ENCODE measurements at places on chromosomes 7 and 10.
A peak's percentile ranks its signal among the peaks of the same experiment; 100 is the strongest.

- DNase-seq = no peak
Measured at GRCh38 chr7:82091126-82091684, 321.4 kb upstream of the HGF start.

DNA sequence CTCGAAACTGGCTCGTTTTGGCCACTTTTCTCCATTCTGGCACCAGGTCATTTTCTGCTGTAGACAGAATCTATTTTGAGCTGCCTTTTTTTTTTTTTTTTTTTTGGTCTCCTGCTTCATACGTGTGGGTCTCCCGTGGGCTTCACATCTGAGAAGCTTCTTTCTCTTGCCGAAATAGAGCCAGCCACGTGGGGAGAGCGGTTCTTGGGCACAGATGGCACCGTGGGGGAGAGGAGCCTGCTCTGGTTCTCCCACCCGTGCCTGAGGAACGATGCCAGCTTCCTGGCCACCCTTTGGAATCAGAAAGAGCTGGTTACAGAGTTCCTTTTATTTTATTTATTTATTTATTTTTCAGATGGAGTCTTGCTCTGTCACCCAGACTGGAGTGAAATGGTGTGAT lies 48.7 kb upstream of the OCM2 start:
- DNase-seq = no peak

DNA sequence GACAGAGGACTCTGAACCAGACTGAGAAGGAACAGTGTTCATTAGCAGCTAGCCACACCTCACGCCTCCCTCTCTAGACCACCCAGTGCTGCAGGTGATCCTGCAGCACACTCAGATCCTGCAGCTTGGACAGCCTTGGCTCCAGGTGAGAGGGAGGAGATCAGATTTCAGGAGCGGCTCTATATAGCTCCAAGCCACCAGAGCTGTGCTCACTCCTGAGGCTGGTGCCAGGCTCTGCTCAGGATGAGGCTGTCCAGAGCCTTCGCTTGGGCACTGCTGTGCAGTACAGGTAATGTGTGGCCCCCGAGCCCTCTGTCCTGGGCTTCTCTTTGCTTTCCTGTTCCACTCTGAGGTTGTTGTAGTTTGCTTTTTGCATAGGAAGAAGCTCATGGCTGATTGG lies 42.4 kb downstream of the C10orf120 start:
- DNase-seq = no peak

DNA sequence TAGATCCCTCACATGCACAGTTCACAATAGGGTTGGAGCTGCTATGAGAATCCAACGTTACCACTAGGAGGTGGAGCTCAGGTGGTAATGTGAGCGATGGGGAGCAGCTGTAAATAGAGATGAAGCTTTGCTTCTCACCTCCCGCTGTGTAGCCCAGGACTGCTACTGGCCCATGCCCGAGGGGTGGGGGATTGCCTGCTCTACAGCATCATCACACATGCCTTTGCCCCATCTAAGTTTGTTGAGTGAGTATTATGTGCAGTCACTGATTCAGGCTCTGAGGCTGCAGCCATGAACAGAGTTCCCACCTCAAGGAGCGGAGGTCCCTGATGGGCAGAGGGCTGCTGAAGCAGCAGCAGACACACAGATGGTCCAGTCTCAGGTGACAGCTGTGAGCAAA lies 94.1 kb downstream of the CHST15 start:
- no peak for DNase-seq

GRCh38 chr7:106752367-106752766 lies 91.4 kb upstream of the CCDC71L start:
- DNase-seq = no peak

DNA sequence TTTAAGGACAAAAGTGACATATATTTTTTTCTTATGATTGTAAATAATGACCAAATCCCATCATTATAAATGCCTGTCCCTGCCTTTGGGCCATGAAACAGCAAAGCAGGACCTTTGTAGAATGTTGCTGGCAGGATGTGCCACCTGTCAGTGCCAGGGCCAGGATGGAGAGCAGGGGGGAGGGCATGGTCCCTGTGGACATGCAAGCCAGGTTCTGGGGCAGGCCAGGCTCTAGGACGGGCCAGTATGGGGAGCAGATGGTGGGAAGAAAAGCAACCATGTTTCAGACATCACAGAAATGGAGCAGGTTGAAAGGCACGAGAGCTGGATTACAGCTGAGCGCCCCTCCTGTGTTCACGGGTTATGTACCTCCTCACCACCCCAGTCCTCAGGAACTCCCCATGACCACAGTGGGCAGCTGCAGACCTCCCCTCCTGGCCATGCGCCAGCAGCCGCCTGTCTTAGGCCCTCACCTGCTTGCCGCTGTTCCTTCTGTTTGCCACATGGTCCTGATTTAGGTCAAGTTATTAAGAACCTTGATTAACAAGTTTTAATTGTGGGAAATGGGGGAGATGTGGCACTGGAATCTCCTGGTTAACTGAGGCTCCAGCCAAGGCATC lies 210.4 kb downstream of the PAXIP1 start:
- DNase-seq = no peak

GRCh38 chr10:71982269-71983178 lies 18.3 kb downstream of the CHST3 start:
- DNase-seq = no peak

GRCh38 chr10:121073728-121074127 lies 222.6 kb downstream of the WDR11 start:
- DNase-seq = no peak

GRCh38 chr10:80611481-80612185 lies 73.9 kb downstream of the SH2D4B start:
- DNase-seq = no peak

GRCh38 chr10:34716234-34716633 lies 98.9 kb downstream of the PARD3 start:
- no peak for DNase-seq

GRCh38 chr10:62073429-62073828 lies 171.9 kb downstream of the ARID5B start:
- DNase-seq = no peak

DNA sequence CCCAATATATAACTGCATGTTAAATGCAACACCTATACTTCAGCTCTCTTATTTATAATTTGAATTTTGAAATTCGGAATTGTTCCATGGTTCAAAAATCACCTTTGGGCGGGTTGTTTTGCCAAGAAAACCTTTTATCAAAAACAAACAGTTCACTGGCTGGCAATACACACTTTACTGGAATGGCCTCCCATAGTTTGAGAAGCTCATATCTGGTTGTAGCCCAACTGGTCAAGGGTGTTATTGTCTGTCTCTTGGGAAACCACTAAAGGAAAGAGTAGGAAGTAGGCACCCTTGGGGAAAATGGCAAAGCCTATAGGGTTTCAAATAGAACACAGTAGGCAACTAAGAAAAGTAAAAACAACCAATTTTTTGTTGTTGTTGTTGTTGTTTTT lies 117.9 kb downstream of the HIPK2 start:
- DNase-seq = no peak

DNA sequence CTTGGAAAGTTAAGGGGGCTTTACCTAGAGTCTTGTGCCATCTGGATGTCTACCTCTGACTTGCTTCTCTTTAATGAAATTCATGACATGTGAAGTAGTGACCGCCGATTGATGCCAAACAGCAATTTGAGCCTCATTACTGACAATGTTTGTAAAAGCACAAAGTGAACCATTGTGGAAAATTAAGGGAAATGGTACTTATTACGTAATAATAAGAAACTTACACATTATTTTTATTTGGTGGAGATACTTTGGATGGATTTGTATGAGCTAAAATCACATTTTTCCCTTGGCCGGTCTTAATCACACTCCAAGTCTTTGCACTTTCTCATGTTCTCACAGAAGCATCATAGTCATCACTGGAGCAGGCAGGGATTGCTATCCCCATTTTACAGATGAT lies 265.1 kb upstream of the KLF6 start:
- no peak for DNase-seq

- DNase-seq = no peak
Measured at GRCh38 chr7:115933471-115933870, 97.1 kb downstream of the TFEC start.

GRCh38 chr10:92074126-92074887 lies 150.7 kb downstream of the BTAF1 start:
- DNase-seq = peak; percentile 37

- no peak for DNase-seq
Measured at GRCh38 chr7:110803602-110804143, 287.3 kb upstream of the LRRN3 start.

GRCh38 chr7:87218796-87219544 lies 562 bp downstream of the TMEM243 start:
- peak; percentile 46 for DNase-seq

DNA sequence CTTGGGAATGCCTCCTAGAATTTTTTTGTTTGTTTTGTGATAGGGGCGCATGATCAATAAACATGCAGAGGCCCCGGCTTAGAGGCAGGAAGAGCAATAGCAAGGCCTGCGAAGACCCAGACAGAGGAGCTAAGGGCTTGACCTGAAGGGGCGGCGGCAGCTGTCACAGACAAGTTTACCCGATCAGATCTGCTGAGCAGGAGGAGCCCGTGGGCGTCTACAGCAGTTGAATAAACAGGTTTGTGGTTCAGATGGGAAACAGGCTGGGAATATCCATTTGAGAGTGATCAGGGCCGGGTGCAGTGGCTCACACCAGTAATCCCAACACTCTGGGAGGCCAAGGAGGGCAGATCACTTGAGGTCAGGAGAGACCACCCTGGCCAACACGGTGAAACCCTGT lies 126.0 kb upstream of the CALN1 start:
- DNase-seq = no peak

DNA sequence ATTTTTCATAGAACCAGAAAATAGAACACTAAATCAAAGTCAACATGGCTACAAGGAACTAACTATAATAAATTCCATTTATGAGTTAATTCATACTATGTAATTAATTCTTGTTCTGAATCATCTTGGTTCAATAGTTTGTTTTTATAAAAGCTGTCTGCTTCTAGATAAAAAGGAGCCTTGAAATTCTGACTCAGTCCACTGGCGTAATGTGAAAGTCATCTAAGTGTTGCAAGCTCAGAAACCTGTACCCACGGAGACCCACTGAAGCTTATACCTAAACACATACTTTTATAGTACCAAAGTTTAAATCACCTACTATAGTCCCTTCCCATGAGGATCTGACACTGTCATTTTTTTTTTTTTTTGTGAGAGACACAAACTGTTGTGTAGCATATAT lies 489.4 kb downstream of the SEMA3D start:
- DNase-seq = peak; percentile 94

- DNase-seq = no peak
Measured at GRCh38 chr10:3353235-3353634, 180.7 kb upstream of the PITRM1 start.

GRCh38 chr7:20114468-20114867 lies 102.7 kb downstream of the MACC1 start:
- no peak for DNase-seq

DNA sequence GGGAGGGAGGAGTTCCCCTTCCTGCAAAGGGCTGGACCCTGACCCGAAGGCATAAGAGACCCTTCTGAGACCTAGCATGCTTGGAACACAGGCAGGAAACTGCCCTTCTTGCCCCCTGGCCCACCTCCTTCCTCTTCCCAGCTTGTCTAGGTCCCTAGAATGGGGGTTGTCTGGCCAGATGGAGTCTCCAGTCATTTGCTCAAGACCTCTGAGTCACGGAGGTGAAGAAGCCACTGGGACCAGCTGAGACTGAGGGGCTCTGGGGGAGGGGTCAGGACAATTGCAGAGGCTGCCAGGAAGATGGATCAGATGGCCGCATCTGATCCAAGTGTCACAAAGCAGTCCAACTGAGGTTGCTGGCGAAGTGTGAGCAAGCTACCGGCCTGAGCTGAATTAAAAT lies 46.2 kb downstream of the COL13A1 start:
- no peak for DNase-seq

DNA sequence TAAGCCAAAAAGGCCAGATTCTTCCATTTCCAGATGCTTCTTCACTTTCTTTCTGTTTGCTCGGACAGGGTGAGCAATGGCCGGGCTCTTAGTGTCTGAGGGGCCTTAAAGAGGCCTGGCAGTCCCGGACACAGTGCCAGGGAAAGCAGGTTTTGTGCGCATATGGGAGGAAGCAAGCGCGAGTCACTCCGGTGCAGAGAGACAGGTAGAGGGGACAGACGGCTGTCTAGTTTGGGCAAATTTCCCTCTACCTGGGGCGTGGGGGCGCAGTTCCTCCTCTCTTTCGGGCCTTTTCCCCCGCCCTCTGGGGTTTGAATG lies 4.7 kb downstream of the NEUROD6 start:
- no peak for DNase-seq

GRCh38 chr7:145252031-145252430 lies 416.2 kb upstream of the TPK1 start:
- peak; percentile 0 for DNase-seq

DNA sequence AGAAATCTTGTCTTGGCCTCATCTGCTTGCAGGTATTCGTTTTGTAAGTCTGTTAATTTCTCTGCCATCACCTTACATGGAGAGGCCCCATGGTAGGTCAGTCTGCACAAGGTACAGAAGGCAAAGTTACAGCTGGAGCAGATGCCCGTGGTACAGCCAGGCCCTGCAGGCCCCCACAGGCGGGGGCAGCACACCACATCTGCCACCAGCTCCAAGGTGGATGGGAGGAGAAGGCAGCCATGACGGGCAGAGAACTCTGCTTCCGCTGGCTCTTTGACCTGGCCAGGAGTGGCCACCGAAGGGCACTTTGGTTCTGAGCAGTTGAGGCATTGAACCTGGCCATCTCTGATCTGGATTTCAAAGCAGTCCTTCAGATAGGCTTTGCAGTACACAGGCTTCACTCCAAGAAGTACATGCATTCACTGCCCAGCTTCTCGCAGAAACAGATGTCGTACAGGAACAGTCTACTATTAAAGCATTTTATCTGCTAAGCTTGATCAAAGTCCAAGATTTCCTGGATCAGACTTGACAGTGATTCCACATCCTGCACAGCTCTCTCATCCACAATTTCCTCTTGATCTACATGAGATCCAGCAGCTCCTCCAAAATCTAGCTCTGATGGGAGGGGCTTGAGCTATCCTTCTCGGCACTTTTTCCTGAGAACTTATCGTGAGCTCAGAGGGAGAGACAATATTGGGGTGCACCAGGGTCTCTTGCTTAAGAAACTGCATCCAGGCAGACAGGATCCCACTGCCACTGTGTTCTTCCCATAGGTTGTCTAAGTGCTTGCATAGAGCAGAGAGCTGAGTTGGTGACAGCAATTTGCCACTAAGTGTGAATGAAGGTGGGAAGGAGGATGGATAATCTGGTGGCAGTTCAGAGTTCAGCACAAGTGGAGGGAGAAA lies 120.7 kb downstream of the TRRAP start:
- DNase-seq = no peak

DNA sequence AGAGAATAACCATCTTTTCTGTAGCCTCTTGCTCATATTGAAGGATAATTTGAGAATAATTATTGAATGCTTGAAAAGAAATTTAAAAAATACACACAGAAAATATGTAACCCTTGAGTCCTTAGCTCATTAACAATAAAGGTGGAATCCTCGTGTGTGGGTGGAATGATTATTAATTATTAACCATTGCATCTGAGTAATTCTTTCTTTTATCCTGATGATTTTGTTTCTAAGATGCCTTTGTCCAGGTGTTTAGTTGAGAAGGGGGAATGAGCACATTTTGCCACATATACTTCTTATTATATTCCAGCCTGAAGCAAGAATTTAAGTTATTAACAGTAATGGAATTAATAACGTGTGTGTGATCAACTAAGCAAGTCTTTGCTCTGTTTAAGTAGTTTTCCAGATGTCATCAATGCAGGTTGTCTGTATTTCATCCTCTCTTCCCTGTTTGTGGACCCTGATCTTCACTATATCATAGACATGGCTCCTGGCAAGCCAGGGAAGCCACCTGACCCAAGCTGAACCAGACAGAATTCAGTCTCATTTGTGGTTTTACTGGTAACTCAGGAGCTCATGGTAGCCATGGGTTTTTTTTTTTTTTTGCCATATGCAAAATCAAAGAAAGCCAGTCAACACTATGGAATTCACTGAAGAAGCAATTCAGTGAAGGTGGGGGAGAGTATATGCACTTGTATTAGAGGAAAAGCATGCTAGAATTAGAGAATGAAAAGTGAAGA lies 144.3 kb downstream of the KIF20B start:
- DNase-seq = peak; percentile 69

All from choroid plexus epithelial cell (primary cell).